Memory B cell (primary cell): ENCODE measurements at places on chromosomes 12 and 14.
A peak's percentile ranks its signal among the peaks of the same experiment; 100 is the strongest.

DNA sequence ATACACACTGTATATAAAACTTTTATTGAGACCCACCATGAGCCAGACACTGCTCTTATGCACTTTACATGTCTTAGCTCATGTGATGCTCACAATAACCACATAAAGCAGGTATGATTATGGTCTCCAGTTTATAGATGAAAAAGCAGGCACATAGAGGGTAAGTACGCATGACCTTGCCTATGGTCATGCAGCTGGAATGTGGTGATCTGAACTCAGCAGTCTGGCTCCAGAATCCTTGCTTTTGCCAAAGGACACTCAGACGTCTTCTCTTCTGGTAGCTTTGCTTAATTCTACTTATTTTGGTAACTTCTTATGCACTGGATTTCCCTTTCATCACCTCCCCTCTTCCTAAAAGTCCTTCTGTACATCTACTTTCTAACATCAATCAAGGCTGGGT, 103.3 kb upstream of the CRY1 start:
- DNase-seq: no peak

- no peak for DNase-seq
Observed at GRCh38 chr12:81518638-81519037, 240.5 kb downstream of the PPFIA2 start.

DNA sequence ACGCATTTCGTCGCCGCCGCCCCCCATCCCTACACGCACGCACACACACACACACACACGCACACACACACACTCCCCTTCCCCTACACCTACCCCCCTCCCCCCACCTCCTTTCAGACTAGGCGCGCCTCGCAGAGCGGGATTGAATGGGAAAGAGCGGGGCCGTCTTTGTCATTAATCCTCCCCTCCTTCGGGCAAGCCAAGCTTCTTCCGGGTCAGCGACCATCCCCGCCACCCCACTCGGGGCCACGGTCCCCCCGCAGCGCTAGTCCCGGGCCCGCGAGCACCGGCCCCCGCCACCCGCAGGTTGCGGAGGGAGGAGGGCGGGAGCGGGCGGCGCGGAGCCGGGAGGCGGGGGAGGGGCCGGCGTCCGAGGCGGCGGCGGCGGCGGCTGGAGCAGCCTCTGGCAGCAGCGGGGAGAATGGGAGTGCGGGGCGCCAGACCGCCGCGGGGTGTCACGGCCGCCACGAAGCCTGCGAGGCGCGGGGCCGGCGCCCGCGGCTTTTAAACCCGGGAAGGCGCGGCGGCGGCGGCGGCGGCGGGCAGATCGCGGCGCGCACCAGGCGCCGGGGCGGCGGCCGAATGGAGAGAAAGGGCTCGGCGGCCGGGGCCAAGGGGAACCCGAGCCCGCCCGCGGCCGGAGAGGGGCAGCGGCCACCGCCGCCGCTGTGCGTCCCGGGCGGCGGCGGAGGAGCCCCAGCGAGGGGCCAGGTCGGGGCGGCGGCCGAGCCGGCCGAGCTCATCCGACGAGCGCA, at the start of gene TTC9:
Gene TTC9, plus strand, starts transcription at position 369 of the 755 bp plus-strand sequence. Its CDS starts 214 bp downstream, at position 583.
- DNase-seq: no peak

- peak; percentile 16 for DNase-seq
Observed at GRCh38 chr14:71932229-71932981, at the start of gene RGS6. RGS6 (plus strand) TSS chr14:71932429.
